ENCODE measurements at places on chromosomes 11 and 22.

DNA sequence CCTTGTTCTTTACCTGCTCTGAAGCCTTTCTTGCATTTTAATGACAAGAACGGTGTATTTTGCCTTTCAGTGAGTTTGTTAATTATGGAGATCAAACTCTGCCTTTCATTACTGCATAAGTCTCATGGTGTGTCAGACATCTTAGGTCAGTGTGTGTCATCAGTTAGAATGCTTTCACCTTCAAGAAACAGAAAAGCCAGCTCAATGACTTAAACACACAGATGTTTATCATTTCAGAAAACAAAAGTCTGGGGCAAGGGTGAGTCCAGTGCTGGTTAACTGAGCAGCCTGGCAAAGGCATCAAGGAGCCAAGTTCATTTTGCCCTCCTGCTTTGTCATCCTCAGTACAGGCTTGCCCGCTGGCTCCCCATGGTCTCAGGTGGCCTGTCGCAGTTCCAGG is 54.5 kb downstream of the PACS1 start:
- no peak for DNase-seq

DNA sequence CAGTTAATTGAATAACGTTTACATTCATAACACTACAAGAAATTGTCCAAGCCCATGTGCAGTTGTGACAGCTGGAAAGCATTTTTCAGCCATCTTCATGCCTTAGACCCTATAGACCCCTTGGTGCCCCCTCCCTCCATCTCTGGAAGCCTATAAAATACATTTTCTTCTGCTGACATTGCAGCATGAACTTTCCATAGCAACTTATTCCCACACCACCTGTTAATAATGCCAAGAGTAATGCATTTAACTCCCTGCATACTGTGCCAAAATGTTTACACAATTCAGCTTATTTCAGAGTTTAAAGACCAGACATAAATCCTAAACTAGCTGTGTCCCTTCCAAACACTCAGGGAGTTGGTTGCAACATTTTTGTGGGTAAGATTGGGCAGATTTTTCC is 143.0 kb upstream of the ARHGAP20 start:
- DNase-seq, result peak; percentile 55

- no peak for DNase-seq
Measured at GRCh38 chr11:73200256-73200655, 17.8 kb upstream of the P2RY2 start.

DNA sequence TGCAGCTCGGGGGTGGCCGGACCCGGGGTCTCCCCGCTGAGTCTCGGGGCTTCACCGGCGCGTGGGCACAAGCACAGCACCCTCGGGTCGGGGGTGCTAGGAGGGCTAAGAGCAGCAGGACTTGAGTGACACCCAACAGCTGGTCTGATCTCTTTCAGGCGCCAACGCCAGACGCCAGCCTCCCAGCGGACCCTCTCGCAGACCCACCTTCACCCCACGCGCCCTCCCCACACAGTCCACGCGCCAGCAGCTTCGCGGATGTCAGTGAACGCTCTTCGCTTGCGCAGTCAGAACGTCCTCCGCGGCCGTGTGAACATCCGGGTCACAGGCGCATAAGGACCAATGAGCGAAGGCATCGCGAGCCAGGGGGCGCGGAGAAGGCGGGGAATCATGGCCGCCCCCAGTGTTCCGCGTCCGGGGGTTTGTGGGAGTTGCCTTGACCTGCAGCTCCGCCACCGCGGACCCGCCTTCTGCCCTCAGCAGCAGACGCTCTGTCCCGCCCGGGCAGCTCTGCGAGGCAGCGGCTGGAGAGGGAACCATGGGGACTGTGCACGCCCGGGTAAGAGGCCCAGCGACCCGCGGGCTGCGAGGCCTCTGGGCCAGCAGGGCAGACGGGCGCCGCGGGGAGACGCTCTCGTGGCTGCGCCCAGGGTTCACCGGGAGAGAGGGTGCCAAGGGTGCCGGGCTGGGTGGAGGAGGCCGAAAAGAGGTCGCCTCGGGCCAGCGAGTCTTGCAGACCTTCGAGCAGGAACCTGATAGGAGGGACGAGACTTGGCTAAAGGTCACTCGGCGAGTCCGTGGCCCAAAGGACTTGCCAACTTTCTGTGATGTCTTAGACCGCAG is at the start of gene SAMM50:
SAMM50 (plus strand) TSS at position 403 of the 843 bp plus-strand sequence; CDS start at position 539, 136 bp downstream.
- DNase-seq, result peak; percentile 96

- DNase-seq, result no peak
Measured at GRCh38 chr11:31641477-31642062, 132.0 kb downstream of the ELP4 start.

- no peak for DNase-seq
Measured at GRCh38 chr11:10631761-10632160, 61.8 kb downstream of the IRAG1 start.

GRCh38 chr11:7449211-7449840 is 36.0 kb upstream of the OLFML1 start:
- no peak for DNase-seq

- no peak for DNase-seq
Measured at GRCh38 chr11:1471736-1472135, 14.8 kb downstream of the MOB2 start.
